ENCODE measurements at places on chromosomes 2 and 18. TPM values are rescaled to one million over a fixed set of nuclear protein-coding genes. Genes with fewer than 3 reads are reported as not detected.

HRH4 gene
- total RNA-seq: not detected

- peaks cover 16% of the 10 kb centered on the region for H3K4me1 ChIP-seq
- no peak overlapping the region for H3K4me3 ChIP-seq
- peaks cover 1% of the 10 kb centered on the region for H3K36me3 ChIP-seq
- no peaks in the 10 kb centered on the region for H3K27me3 ChIP-seq
These were observed 11.3 kb downstream of the TANC1 start for GRCh38 chr2:158979772-158980171.

SLC11A1 gene
- total RNA-seq: 0.34 TPM

- peaks cover 33% of the 10 kb centered on the region for H3K27me3 ChIP-seq
- no peaks in the 10 kb centered on the region for H3K36me3 ChIP-seq
- no peak overlapping the region for H3K4me3 ChIP-seq
- no peak for DNase-seq
- no peak overlapping the region for H3K27ac ChIP-seq
These were observed 182.3 kb downstream of the LOXHD1 start for GRCh38 chr18:46474487-46475389.

PPP4R1 gene
- 180 TPM for total RNA-seq

DNA sequence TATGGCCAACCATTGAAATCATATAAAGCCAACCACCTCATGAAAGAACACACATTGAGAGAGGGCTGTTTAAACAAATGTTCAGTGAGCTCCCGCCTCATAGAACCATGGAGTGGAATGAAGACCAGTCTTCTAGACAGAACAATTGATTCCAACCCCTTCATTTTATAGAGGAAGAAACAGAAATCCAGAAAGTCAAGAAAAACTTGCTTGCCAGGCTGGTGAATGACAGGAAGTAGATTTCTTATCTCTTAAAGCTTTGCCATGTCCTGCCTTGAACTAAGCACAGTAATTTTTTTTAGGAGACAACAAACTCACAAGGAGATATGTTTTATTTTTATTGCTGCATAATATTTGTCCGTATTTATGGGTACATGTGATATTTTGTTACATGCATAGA is 16.5 kb upstream of the NRP2 start:
- H3K4me3 ChIP-seq: no peak overlapping the region
- peaks cover 2% of the 10 kb centered on the region for H3K36me3 ChIP-seq
- no peak for DNase-seq
- no peak overlapping the region for H3K27ac ChIP-seq
- peaks cover 3% of the 10 kb centered on the region for H3K4me1 ChIP-seq

RNF152 gene
- total RNA-seq: 32.0 TPM

MALL gene
- 6.9 TPM for total RNA-seq

DNA sequence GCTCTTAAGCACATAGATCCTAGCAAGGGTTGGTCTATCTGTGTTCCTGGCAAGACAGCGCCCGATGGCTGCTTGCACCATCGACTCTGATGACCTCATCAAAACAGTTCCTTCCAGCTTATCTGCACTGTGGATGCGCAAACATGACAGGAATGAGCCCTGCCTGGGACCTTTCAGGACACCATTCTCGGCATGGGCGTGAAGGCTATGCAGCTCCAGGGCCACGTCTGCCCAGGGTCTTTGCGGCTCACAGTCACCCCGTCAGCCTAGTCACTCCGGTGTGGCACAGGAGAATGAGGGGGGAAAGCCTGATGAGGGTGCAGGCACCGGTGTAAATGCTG is 147.8 kb upstream of the TWIST2 start:
- H3K36me3 ChIP-seq: no peaks in the 10 kb centered on the region

- H3K27me3 ChIP-seq: no peaks in the 10 kb centered on the region
- peaks cover 9% of the 10 kb centered on the region for H3K4me1 ChIP-seq
- peak overlapping the region; percentile 35 for H3K27ac ChIP-seq
- no peak for DNase-seq
- no peak overlapping the region for H3K4me3 ChIP-seq
These were observed 153.6 kb downstream of the FSHR start for GRCh38 chr2:49000695-49001094.

ZNF638 gene
- total RNA-seq: 216 TPM

GRCh38 chr2:18719978-18720775 is 130.8 kb upstream of the NT5C1B start:
- no peaks in the 10 kb centered on the region for H3K27me3 ChIP-seq
- no peaks in the 10 kb centered on the region for H3K36me3 ChIP-seq
- DNase-seq: no peak
- no peak overlapping the region for H3K4me3 ChIP-seq
- no peaks in the 10 kb centered on the region for H3K4me1 ChIP-seq

- DNase-seq: peak; percentile 66
- no peaks in the 10 kb centered on the region for H3K36me3 ChIP-seq
- peaks cover 36% of the 10 kb centered on the region for H3K4me1 ChIP-seq
- peak overlapping the region; percentile 85 for H3K4me3 ChIP-seq
These were observed 803 bp upstream of the FIGN start for GRCh38 chr2:163736433-163737189.

DNA sequence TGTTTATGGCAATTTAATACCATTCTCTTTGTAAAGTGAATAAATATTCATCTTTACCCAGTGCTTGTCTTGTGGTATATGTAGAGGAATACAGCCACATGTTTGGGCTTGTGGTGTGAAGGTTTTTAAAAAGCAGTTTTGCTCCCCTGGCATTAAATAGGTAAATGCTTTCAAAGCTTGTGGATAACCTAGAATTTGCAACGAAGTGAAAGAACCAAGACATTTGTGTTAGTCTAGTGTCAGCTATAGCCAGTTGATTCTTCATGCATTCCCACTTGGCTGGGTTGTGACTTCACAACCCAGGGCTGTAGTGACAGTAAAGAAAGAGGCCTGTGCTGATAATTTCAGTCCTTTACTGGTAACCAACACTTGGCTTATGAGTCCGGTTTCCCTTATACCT is 32.9 kb upstream of the TOGARAM2 start:
- H3K4me3 ChIP-seq: no peak overlapping the region
- DNase-seq: no peak
- no peak overlapping the region for H3K27ac ChIP-seq
- no peaks in the 10 kb centered on the region for H3K27me3 ChIP-seq
- H3K36me3 ChIP-seq: peaks cover 54% of the 10 kb centered on the region
- no peaks in the 10 kb centered on the region for H3K4me1 ChIP-seq

CXCR1 gene
- not detected for total RNA-seq

DNA sequence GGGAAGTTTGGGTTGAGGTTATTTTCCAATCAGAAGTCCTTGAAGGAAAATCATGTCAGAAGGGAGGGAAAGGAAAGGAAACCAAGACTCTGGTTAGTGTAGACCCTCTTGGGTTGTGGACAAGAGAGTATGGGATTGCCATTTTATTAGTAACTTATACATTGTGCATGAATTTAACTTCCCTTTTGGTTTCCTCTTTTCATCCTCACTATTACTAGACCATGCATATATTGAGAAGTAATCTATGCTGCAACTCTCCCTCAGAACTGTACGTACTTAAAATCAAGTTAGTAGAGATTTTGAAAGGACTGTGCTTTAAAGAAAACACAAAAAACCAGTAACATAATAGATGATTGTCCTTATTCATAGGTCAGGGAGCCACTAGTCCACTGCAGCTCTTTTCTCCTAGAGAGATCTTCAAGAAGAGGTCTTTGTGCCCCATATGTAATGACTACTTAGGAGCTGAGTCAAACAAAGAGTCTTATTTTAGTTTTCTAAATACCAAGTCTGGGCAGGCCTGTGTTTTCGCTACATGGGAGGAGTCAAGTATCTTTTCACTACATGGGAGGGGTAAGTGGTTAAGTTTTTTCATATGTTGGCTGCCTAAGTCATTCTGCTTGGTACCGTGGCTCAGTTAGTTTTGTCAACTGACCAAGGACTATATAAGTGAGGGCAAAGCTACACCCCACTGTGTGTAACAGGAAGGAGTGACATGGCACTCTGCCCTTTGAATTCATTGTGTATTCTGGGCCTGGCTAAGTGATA is 25.2 kb upstream of the FAM117B start:
- no peak overlapping the region for H3K4me3 ChIP-seq
- no peaks in the 10 kb centered on the region for H3K27me3 ChIP-seq
- no peak overlapping the region for H3K27ac ChIP-seq
- no peaks in the 10 kb centered on the region for H3K4me1 ChIP-seq
- DNase-seq: no peak
- no peaks in the 10 kb centered on the region for H3K36me3 ChIP-seq

DNA sequence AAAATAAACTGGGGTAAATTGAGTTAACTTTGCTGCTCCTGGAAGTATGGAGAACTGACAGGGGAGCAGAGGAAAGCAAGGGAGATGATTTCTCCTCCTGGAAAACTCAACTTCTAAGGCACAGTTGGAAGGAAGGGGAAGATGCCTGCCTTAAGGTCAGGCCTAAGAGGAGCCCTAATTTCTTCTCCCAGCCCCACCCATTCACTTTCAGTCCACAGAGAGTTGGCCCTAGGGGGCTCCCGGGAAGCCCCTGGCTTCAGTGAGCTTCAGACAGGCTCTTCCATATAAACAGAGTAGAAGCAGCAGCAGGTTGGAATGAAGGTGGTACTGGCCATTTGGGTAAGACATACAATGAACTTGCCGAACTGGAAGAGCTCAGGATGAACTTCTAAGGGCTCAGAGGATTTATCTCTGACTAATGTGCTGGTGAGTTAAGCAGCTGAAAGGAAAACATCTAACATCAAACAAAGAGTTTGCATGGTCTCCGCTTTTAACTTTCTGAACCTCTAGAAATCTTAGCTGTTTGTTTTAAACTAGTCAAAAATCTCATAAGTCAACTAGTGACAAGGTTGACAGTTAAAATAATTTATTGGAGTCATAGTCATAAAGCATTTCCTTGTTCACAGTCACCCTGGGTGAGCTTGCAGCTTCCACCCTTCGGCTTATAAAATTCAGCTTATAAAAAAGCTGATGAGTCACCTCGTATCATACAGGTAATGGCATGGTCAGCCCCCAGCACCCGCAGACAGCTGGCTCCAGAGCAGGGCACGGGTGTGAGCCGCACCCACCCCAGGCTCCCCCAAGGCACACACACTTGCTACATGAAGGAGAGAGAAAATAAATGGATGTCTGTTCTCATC is 9.8 kb downstream of the MALL start:
- H3K27ac ChIP-seq: no peak overlapping the region
- peaks cover 3% of the 10 kb centered on the region for H3K36me3 ChIP-seq
- no peak overlapping the region for H3K4me3 ChIP-seq
- H3K4me1 ChIP-seq: peaks cover 10% of the 10 kb centered on the region

DNA sequence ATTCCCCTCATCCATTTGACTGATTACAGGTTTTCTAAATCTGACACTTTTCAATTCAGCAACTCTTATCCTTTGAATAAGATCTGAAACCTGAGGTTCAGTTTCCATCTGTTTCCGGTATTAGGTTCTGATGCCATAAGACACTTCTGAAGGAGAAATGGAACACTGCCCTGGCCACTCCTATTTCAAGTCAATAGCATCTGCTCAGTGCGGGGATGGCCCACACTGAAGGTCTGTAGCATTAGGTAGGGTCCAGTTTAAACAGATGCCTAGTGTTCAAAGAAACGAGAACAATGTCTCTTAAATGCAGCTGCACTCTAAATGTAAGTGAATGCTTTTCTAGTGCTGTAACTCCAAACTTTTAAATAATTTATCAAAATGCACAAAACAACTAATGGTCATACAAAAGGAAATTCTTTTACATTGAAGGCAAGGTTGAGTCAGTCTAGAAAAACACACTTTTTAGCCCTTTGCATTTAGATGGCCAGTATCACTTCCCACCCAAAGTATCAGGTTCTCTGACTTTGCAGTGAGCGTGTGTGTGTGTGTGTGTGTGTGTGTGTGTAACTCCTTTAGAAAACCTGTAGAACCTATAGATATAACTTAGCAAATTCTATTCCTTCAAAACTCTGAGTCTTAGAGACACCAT is 78.2 kb downstream of the STK39 start:
- H3K27me3 ChIP-seq: no peaks in the 10 kb centered on the region
- peaks cover 4% of the 10 kb centered on the region for H3K36me3 ChIP-seq
- no peak for DNase-seq

DNA sequence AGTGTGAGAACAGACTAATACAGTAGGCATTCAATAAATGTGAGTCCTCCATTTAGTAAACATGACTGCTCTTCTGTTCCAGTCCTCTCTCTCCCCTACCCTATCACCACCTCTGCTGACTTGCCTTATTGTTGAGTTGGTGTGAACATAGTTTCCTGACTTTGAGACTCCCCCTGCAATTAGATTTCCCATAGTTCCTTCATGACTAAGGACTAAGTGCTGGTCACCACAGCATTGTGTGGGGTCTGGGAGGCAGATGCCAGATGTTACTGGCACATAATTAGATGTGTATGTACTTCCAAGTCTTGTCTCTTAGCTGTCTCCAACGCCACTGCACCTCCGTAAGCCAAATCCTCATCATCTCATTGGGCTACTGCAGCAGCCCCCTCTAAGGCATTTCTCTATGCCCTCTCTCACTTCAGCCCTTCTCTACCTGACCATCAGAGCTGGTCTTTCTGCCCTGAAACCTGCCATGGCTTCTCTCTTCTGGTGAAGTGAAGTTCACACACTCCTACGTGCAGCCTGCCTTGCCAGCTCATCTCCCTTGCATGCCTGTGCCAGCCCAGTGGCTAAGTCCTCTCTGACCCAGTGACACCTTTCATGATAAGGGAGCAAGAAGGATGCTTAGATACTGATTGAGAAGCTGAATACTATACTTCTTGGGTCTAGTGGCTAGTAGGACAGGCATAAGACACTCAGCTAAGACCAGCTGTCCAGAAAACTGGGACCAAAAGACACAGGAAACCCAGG is 81.6 kb upstream of the ALPP start:
- no peak overlapping the region for H3K27ac ChIP-seq
- DNase-seq: no peak
- no peaks in the 10 kb centered on the region for H3K27me3 ChIP-seq
- H3K4me3 ChIP-seq: no peak overlapping the region
- peaks cover 4% of the 10 kb centered on the region for H3K4me1 ChIP-seq
- H3K36me3 ChIP-seq: peaks cover 7% of the 10 kb centered on the region

DNA sequence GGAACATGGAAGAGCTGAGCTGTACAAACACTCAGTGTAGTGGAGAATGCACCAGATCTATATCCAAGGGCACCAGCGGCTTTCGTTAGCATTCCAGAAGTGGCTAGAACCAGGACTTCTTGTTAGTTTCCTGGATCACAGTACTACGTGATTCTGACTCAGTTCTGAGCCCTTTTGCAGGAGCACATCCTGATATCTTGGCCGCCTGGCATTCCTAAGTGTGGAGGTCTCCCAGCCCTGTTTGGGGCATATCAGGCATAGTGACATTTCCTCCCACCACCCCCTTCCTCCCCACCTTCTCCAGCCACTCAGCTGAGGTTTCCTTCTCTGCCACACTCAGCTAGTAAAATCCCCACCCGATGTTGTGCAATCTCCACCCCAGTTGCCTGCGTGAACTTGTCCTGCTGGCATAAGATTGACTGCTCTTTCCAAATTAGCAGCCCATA is 63.4 kb downstream of the BMP10 start:
- no peaks in the 10 kb centered on the region for H3K36me3 ChIP-seq
- peaks cover 13% of the 10 kb centered on the region for H3K27me3 ChIP-seq
- no peaks in the 10 kb centered on the region for H3K4me1 ChIP-seq
- DNase-seq: no peak

DNA sequence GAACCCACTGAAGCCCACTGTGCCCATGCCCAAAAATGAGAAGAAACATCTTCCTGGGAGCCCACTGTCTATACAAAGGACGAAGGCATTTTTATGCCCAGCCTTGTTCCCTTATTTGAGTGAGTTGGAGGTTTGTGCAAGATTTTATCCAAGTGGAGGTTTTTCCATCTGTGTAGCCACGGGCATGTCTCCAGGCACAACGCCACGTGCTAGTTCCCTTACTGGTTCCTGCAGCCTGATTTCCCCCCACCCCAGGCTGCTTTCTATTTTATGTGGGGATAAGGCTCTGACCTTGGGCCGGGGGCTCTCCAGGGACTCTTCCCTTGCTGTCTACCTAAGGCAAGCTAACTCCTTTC is 22.2 kb upstream of the TXNL4A start:
- no peak overlapping the region for H3K4me3 ChIP-seq
- H3K4me1 ChIP-seq: no peaks in the 10 kb centered on the region
- no peaks in the 10 kb centered on the region for H3K27me3 ChIP-seq
- no peak for DNase-seq
- no peak overlapping the region for H3K27ac ChIP-seq

SULT1C4 gene
- 35.5 TPM for total RNA-seq

Measured in progenitor cell of endocrine pancreas (in vitro differentiated cells).